ENCODE measurements at places on chromosomes 1 and 21.

DNA sequence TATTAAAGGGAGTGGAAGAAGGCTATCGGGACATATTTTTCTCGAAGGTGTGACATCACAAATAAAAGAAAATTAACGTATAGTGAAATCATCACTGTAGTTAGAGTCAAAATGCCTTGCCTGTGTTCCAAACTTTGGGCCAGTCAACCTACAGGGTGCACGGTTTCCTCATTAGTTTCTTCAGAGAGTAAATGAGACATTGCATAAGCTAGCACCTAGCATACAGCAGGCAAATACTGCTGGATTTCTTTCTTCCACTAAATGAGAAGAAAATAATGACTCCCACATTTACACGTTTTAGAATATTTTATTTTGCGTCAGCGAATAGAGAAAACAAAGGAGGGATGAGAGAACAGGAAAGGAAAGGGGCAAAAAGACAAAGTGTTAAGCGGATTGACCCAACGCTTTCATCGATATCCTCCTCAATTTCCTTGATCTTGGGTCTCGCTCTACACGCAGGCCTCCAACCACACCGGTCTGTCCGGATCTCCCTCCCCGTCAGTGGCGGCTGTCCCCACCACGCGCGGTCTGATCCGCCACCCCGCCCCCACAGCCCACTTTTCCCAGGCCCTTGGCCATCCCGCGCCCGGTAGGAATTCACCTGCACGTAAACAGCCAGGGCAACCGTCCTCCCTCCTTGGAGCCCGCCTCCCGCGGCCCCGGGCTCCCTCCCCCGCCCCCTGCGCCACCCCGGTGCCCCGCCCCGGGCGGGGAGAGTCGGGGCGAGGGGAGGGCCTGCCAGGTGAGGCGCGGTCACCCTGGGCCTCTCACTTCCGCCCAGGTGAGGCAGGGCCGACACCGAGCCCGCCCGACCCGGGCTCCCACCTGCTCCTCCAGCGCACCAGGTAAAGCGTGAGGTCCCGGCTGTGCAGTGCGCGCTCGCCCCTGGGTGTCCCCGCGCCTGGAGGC, at the start of gene PATJ:
PATJ (plus strand) TSS at position 770 of the 909 bp plus-strand sequence. CDS start 20,413 bp downstream, outside the sequence.
- peak; percentile 51 for DNase-seq

DNA sequence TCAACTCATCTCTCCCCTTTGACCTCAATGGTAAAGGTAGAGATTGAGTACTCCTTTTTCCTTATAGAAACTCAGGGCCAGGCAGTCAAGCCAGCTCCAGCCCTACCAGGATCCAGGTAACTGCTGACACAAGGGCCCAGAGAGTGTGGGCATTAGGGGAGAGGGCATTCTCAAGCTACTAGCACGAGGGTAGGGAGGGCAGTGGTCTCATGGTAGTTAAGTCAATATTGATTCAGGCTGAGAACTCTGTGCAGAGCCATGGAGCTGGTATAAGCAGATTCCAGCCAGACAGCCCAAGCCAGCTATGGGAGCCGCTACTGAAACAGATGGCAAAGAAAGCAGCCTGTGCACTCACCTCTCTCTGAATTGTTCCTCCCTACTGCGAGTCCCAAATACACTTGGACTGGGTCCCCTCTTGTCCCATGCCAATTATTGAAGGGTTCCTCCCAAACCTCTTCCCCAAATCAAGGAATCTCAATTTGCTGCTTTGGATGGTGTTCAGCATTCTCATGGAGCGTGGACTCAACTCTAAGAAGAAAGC, 2.8 kb downstream of the PI4KB start:
- no peak for DNase-seq

GRCh38 chr1:20279509-20279908, 11.2 kb upstream of the VWA5B1 start:
- no peak for DNase-seq

DNA sequence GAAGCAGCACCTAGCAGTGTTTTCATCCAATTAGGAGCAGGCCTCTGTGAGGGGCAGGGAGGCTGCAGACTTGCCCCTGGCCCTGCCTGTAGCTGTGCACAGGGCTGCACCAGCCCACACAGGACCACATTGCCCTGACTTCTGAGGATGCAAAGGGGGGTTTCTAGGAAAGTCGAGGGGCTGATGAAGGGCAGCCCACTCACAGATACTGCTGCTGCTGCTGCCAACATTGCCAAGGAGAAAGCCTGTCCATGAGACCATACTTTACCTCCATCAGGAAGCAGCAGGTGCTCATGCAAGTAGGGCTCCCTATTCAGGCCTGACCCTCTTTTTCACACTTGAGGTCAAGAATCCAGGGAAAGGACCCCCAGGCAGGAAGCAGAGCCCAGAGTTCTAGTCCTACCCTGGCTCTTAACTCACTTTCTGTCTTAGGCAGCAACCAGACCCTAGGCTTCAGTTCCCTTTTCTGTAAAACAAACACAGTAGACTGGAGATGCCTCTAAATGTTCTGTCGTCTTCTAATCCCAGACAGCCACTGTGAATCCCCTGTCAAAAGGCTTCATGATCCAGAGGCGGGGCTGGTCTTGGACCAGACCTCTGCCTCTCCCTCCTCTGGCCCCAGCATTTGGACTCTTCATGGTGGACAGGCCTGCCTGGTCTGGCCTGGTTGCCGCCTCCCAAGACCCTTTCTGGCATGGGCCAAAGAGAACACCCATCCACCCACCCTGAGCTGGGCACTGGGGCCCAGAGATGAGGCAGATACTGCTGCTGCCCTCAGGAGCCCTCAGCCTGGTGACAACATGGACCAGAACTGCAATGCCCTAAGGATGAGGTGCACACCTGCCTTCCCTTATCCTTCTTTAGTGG, 120.2 kb downstream of the GLIS1 start:
- DNase-seq: no peak

DNA sequence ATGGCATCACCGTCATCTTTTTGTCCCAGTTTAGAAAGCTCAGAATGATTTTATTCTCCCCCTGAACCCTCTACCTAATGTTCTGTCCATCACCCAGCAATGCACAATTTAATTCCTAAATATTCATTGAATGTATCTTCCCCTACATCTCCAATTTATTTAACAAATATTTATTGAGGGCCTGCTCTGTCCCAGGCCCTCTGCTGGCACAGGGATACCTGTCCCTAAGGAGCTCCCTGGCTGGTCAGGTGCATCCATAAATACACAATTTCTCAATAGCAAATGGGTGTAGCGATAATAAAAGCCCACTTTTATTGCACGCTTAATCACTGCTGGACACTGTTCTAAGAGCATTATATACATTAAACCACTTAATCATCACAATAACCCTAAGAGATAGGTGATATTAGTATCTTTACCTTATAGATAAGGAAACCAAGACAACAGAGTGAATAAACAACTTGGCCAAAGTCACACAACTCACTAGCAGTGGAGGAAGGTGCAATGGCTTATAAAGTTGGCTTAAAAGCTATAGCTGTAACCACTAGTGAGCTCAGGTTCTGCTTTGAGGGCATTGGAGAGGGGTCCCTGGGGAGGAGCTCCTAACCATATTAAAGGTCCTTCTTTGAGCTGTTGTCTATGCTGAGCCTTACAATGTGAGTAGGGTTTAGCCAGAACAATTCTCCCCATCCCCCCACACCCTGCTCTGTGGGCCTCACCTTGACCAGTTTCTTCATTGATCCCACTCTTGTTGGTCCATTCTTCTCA, 126.3 kb upstream of the JUN start:
- DNase-seq: no peak

DNA sequence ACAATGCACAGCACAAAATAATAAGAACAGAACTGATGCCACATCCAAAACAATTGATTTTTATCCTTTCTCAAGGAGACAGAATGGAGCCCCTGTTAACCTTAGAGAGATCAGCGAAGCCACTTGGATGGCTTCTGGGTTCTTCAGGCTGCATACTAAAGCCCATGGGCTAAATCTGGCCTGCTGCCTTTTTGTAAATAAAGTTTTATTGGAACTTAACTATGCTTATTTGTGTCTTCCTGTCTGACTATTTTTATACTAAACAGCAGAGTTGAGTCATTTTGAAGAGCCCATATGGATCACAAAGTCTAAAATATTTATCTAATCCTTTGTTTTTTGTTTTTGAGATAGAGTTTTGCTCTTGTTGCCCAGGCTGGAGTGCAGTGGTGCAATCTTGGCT, 16.3 kb upstream of the PPM1J start:
- DNase-seq: no peak

DNA sequence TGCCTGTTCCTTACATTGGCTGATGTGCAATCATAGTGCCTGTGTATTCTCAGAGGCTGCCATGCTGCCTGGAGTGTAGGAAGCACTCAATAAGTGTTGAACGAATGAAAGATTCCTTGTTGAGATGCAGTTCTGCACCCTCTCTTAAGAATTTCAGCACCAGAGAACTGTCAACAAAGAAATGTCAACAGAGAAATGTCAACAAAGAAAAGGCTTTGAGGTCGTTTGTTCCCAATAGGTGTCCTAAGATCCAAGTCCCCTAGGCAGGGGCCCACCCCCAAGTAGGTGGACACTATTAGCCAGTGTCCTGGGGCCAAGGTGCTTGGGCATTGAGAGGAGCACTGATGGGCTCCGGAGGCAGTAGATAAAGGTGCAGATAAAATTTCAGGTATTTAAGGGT, 12.6 kb downstream of the KCND3 start:
- DNase-seq: no peak

DNA sequence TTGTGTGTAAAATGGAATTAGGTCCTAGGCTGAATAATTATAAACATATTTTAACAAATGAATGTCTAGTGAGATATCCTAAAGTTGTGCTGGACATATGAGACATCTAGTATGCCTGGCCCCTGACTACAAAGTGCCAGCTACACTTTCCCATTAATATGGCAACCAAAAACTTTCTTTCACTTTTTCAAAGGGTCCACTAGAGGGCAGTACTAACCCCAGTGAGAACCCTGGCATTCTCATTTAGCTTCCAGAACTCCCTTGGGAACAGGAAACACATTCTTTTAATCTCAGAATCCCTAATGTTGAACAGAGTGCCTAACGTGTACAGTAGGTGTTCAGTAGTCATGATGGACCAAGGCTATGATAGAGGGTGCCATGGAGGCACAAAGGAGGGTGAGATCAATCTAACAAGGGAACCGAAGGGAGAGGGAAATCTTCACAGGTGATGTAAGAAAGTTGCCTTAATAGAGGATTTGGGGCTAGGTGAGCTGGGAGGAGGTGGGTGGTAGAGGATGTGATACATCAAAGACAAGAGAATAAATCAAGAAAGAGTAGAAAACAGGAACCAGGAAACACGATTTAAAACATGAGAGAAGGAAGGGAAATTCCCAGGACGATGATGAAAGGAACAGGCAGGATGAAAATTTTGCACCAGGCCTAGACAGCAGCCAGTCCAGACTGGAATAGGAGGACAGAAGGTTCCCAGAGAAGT, 41.6 kb downstream of the NSL1 start:
- DNase-seq: no peak

DNA sequence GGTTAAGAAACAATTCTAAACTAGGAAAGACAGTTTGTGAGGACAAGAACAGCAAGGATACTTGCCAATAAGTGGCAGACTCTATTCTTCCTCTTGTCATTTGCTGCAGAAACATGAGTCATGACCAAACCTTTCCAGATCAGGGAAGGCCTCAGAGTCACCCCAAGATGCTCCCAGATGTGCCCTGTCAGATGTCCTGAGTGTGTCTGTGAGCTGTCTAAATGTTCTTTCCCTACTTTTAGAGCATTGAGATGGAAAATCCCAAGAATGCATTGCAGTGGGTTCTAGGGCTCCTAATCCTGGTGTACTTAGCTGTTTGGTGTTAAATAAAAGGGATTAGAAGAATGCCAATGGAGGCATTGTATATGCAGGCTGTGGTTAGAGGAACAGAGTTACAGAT, 57.5 kb upstream of the KIAA0040 start:
- DNase-seq: no peak

GRCh38 chr21:37145635-37146111, 72.6 kb downstream of the TTC3 start:
- DNase-seq: no peak

GRCh38 chr1:18703041-18703621, 72.5 kb downstream of the PAX7 start:
- DNase-seq: no peak
